NCI-H1930 (cell line): ENCODE measurements at places on chromosomes 7 and 10.

GRCh38 chr10:65950075-65950474 is 975.8 kb upstream of the LRRTM3 start:
- DNase-seq, result no peak

DNA sequence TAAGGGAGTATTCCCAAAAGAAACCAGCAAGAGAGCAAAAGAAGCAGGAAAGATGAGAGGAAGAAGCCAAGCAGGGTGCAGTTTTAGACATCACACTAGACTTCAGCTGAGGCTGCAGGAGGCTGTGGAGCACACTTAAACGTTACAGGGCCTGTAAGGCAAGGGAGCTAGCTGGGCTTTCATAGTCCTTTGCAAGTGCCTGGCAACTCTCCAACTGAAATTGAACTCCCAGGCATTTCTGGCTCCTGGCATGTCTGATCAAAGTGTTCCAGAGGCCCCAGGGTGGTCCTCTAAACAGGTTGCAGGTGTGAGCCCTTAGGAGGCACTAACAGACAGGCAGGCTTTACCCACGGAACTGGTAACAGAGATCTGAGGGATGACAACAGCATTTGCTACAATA is 750.2 kb downstream of the XPNPEP1 start:
- DNase-seq, result no peak

GRCh38 chr7:145219461-145219860 is 383.6 kb upstream of the TPK1 start:
- no peak for DNase-seq

- DNase-seq, result no peak
These were observed 93.8 kb upstream of the FAM13C start for GRCh38 chr10:59456199-59456598.

DNA sequence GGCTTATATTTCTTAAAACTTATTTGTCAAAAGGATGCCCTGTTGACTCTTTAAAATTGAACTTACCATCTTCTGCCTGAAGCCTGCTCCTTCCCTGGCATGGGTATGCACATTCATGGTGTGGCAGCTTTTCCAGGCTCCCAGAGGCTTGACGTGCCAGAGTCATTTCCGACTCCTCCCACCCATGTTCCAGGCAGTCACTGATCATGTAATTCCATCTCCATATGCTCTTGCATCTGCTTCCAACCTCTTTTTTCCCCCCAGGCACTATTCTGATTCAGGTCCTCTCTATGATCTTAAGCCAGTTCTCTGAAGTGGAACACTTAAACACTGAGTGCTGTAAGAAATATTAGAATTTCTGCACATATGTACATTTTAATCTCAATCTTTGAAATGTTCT is 82.2 kb downstream of the CFAP58 start:
- no peak for DNase-seq
